CD4-positive, CD25-positive, alpha-beta regulatory T cell (primary cell): ENCODE measurements at places on chromosomes 6 and 20. TPM values are rescaled to one million over a fixed set of nuclear protein-coding genes. Genes with fewer than 3 reads are reported as not detected.

Gene TULP1
- not detected for polyA plus RNA-seq

Gene ARMC12
- polyA plus RNA-seq: not detected

Gene SLC4A11
- polyA plus RNA-seq: not detected

Gene SIRPD
- not detected for polyA plus RNA-seq

Gene MATN4
- 0.10 TPM for polyA plus RNA-seq

Gene IPCEF1
- 85.9 TPM for polyA plus RNA-seq

Gene SLC26A8
- not detected for polyA plus RNA-seq
